ENCODE measurements at places on chromosomes 5 and 9.

DNA sequence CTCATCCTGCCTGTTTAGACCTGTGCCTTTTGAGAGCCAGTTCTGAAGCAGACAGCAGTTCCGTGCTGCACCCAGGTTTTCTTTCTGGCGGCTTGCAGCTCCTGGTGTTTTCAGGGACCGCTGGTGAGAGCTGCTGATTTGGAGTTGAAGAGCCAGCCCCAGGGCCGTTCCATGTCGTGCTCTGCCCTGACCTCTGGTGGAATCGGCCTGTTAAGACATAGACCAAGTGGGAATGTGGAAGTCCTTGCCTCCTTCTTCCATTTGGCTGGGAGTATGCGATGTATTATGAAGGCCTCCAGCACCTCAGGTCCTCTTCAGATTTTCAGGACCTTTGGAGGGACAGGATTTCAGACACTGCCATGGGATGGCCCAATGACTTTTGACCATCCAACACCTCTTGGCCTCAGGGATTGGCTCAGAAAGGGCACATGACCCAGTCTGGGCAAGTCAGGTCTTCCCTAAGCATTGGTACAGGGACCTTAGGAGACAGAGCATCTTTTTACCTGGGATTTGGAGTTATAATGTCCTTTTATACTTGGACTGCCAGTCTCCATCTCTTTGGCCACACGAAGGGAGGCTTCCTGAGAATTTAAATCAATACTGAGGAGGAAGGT lies 136.1 kb upstream of the CLINT1 start:
- DNase-seq = peak; percentile 9

GRCh38 chr9:133759946-133760345 lies 21.8 kb upstream of the SARDH start:
- DNase-seq = no peak

DNA sequence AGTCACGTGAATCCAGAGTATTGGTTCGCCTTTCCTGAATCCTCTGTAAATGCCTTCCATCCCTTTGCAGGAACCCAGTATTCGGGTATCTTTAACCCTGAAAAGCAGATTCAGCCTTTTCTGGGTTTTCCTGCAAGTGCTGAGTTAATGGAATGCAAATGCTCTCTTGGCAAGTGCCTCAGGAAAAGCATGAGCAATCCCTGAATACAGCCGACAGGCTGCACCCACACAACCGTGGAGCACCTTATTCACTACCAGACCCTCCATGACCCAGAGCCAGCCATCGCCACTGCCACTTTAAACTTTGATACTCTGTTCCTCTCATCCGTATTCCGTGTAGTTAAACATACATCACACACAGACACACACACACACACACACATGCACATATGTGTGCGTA lies 54.4 kb downstream of the ZNF622 start:
- DNase-seq = no peak

DNA sequence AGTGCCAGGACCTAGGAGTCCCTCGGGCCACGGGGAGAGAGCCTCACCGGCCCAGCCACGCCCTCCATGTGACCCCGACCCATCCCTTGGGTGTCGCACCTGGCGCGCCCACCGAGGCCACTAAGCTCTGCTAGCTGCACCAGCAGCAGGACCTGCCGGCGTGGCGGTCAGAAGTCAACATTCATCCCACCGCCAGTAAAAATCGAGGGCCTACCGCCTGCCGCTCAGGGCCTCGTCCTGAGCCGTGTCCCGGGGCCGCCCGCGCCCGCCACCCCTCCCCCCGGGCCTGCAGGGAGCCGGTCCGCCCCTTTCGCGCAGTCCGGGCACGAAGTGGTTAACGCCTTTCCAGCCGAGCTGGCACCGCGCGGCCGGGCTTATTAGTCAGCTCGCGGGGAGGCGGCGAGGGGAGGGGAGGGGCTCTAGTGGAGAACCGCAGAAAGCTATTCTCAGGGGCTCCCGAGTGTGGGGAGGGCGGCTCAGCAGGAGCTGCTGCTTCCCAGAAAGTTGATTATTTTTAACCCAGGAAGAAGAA lies 124.4 kb downstream of the C9orf50 start:
- DNase-seq = peak; percentile 74

- DNase-seq = no peak
These were observed 140.0 kb downstream of the SIL1 start for GRCh38 chr5:139058121-139058520.

GRCh38 chr5:95080441-95080840 lies 204.5 kb downstream of the MCTP1 start:
- DNase-seq = no peak

- no peak for DNase-seq
These were observed 110.0 kb downstream of the COL5A1 start for GRCh38 chr9:134751622-134752021.

- DNase-seq = no peak
These were observed 142.7 kb downstream of the SGCD start for GRCh38 chr5:156469636-156470035.

- no peak for DNase-seq
These were observed 83.1 kb downstream of the VCAN start for GRCh38 chr5:83554686-83555085.

DNA sequence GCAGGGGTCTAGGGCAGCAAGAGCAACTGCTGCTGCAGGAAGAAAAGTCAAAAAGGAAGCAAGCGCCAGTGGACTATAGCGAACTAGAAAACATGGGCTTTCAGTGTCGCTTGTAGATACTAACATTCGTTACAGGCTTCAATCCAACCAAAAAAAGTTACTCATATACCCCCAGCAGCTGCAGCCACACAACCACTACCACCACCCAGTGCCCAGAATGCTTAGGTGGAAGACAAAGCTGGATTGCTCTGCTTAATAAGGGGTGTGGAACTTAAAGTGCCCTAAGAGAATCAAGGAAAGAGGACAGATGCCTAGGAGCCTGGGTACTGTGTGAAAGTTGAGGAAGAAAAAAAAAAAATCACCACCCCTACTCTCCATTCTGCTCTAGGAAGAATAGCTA lies 203.6 kb downstream of the ELAVL2 start:
- no peak for DNase-seq

- no peak for DNase-seq
These were observed 8.5 kb upstream of the CCDC187 start for GRCh38 chr9:136312436-136312835.

DNA sequence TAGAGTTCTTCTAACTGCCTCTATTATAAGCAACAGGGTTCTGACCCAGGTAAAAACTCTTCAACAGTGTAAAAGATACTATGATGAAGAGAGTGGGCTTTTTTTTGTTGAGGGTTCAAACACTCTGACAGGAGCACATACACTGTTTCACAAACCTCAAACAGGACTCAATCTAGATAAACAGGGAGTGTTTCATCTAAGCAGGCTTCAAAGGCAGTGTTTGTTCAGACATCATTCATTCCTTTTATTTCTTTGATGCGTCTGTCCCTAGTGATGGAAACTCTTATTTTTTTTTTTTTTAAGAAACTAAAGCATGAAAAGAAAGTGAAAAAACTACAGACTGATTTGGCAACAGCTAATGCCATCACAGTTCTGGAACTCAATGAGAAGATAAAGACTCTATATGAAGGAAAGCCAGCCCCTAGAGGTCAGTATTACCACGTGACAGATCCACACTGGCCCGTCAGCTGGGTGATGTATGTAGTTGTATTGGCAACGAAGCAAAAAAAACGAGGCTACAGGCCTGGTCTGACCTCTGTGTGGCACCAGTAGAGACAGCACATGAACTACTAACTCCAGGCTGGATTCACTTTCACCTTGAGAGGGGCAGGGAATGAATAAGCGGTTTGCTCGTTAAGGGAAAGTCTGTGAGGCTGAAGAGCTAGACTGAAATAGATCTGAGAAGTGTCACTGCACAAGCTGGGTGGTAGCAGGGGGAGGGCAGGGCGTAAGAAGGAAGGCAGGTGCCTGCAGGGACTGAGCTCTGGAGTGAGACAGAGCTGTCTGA lies 172.2 kb downstream of the CCDC192 start:
- DNase-seq = no peak

- no peak for DNase-seq
These were observed 4.8 kb downstream of the GLIPR2 start for GRCh38 chr9:36141288-36141687.

GRCh38 chr5:135323227-135323626 lies 75.8 kb downstream of the MACROH2A1 start:
- no peak for DNase-seq

DNA sequence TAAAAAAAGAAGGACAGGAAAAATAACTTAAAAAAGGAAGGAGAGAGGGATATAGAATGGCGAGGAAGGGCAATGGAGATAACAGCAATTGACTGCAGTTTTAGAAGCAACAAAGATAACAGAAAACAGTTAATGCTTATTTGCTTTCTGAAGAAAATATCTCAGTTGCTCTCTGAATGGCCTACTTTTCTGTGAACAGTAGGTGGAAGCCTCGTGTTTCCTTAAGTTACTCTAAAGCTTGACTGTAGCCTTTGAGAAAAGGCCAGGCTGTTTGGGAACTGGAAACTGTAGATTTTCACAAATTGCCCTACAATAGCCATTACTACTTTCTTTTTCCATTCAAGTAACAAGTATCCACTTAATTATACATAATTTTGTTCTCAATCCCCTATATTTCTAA lies 404.5 kb downstream of the YTHDC2 start:
- DNase-seq = no peak

DNA sequence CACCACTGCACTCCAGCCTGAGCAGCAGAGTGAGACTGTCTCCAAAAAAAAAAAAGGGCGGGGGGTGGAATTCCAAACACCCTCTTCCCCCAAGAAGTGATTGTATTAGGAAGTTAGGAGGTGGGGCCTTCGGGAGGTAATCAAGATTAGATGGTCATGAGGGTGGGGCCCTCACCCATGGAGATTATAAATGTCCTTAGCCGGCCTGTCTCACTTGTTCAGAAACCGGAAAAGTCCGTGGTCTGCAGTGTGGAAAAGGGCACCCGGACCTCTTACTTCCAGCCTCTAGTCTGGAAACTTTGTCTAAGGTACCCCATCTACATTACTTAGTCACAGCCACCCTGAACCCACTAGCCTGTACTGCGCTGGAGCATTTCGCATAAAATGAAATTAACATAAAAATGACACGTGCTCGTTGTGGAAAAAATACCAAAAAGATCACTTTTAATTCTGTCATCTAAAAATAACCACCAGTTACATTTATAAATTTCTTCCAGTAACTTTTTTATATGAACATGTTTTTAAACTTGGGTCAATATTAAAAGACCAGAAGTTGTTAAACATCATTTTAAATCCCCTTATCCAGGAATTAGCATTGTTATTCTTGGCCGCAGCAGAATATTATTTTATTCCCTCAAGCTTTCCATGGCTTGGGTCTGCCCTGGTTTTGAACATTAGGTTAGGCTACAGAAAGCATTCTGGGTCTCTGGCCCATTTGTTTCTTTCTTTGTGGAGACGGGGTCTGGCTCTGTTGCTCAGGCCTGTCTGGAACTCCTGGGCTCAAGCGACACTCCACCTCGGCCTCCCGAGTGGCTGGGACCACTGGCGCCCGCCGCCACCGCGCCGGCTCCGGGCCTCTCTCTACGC lies 1.2 kb upstream of the CKS2 start:
- DNase-seq = peak; percentile 2

DNA sequence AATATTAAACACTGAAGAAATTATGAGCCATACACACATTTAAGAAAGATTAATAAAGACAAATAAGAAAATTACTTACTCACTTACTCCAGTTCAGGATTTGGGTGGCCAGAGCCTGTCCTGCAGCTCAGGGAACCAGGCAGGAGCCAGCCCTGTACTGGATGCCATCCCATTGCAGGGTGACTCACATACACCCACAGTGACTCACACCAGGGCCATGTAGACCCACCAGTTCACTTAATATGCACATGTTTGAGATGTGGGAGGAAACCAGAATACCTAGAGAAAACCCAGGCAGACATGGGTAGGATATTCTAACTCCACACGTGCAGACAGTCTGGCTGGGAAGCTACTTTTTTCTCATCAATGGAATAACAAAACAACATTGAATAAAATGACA lies 49.6 kb upstream of the ADRB2 start:
- no peak for DNase-seq

GRCh38 chr9:79111653-79112052 lies 460.1 kb upstream of the TLE4 start:
- DNase-seq = no peak

GRCh38 chr5:32973646-32974045 lies 262.5 kb downstream of the NPR3 start:
- DNase-seq = no peak

- no peak for DNase-seq
These were observed 1.5 kb upstream of the RETREG1 start for GRCh38 chr5:16618138-16618897.

DNA sequence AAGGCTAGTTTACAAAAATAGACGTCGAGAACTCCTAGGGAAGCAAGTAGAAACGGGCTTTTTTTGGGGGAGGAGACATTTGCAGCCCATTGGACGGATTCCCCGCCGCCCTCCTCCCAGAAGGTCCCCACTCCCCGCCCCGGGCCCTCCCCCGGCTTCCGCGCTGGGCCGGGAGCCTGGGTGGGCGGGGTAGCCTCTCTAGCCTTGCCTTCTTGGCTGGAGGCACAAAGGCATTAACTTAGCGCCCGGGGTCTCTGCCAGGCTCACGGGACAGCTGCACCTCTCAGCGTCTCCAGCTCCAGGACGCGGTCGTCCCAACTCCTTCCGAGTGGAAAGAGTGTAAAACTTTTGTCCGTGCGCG lies at the start of gene DMRTA1:
DMRTA1 (plus strand) TSS at position 236 of the 361 bp plus-strand sequence. CDS start 242 bp downstream, outside the sequence.
- DNase-seq = no peak

DNA sequence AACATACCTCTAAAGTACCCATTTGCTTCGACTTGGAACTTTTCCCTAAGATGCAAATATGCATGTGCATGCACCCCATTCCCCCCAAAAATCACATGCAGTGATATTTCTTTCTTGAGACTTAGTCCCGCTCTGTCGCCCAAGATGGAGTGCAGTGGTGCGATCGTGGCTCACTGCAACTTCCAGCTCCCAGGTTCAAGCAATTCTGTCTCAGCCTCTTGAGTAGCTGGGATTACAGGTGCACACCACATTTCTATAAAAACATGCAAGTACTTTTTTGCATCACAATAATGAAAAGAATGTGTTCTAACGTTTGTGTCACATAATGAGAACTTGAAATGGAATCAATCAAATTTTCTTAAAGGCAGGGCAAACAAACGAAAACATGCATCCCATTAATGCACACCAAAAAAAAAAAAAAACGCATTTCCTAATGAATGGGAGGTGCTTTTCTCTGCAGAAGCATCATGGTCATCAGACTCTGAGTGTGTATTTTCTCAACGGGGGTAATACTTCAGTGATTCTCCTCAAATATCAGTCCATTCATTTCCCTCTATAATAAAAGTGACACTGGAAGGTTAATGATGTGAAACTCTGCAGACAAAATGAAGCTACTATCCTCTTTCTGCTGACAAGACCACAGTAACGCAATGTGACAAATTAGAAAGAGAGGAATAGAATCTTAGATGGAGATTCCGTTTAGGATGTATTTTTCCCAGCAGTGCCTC lies 389.4 kb downstream of the CTNND2 start:
- no peak for DNase-seq

DNA sequence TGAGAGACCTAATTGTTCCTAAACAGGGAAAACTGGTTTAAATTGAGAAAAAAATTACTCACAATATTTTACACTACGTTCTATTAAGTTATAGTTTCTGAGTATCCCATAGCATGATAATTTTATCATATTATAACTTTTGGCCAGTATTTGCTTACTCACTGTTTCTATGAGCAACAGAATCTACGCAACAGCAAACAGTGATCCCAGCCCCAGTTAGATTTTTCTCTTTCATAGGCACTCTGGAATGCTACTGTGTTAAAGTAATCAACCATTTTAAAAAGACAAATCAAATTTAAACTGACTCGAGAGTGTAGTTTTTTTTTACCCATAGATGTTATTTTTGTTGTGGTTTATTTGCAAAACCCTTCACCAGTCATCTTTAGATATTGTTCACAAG lies 107.2 kb downstream of the XRCC4 start:
- DNase-seq = no peak

- peak; percentile 34 for DNase-seq
These were observed 21.5 kb upstream of the ARHGAP26 start for GRCh38 chr5:142748568-142749249.

GRCh38 chr5:96909003-96909402 lies 26.9 kb upstream of the LNPEP start:
- DNase-seq = no peak

Measured in effector CD4-positive, alpha-beta T cell (primary cell).